Sigmoid colon (tissue), 7 donors: ENCODE measurements at places on chromosomes 6 and 20. TPM values are rescaled to one million over a fixed set of nuclear protein-coding genes. Genes with fewer than 3 reads are reported as not detected.

ESR1 gene
- 0.71 TPM for total RNA-seq

TUBB2B gene
- 23.5 TPM for total RNA-seq

- no peak for DNase-seq
Measured at GRCh38 chr6:25278261-25278913, 787 bp upstream of the CARMIL1 start.

CAGE1 gene
- total RNA-seq, result not detected

F13A1 gene
- 189 TPM for total RNA-seq

DNA sequence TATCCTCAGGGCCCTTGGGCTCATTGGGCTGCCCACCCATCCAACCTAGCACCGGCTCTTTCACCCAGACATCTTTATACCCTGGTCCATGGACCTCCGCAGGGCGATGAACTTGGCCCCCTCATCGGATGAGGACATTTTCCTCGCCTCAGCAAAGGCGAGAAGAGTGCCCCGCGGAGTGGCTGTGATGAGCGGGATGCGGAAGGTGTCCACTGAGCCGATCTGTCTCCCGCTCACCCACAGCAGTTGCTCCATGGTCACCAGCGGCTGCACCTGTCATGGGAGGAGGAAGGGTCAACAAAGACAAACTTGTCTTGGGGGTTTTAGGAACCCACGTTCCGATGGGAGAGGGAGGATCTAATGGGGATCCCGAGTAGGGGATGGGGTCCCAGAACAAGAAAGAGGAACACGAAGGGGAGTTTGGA is 690 bp downstream of the NEU1 start:
- DNase-seq, result no peak

GRCh38 chr6:52503323-52503747 is 73.5 kb downstream of the TRAM2 start:
- no peak for DNase-seq

SLC35D3 gene
- total RNA-seq, result 0.95 TPM

RNF182 gene
- 0.16 TPM for total RNA-seq
